ENCODE measurements at places on chromosomes 11 and 22.

DNA sequence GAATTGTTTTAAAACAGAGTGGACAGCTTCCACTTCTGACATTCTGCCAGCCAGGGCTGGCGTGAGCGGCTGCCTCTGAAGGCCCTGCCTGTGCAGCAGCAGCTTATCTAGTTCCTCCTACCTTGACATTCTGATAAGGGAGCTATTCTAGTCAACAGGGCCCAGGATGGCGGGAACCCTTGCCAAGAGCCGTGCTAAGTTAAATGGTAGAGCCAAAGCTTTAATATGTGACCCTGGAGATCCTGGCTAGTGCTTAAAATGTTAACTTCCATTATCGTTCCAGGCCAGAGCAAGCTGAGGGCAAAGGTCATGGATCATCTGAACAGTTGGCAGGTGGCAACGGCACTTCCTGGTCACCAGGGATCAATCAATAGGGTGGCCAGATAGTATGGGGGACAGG lies 3.5 kb downstream of the KCNJ5 start:
- peaks cover 48% of the 10 kb centered on the region for H3K27me3 ChIP-seq
- H3K36me3 ChIP-seq: no peaks in the 10 kb centered on the region
- DNase-seq: no peak
- H3K4me3 ChIP-seq: no peak overlapping the region

GRCh38 chr11:12516387-12517105 lies 139.2 kb downstream of the PARVA start:
- no peaks in the 10 kb centered on the region for H3K27me3 ChIP-seq
- DNase-seq: no peak
- H3K36me3 ChIP-seq: no peaks in the 10 kb centered on the region
- H3K4me3 ChIP-seq: no peak overlapping the region

DNA sequence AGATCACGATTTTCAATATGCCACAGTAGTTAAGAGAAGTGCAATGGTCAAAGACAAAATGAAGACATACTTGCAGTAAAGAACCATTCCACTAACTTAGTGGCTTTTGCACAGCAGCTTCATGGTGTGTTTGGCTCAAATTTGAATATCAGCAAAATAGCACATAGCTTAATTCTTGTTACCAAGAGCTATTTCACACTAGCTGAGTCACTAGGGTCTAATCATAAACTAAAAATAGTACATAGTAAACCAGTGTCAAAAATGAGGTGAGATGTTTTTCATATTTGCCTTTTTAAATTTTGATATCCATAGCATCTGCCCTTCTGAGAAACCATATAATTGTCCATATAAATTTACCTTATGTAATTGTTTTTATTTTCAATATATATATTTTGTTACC lies 325.0 kb upstream of the LUZP2 start:
- no peaks in the 10 kb centered on the region for H3K27me3 ChIP-seq
- DNase-seq: no peak

DNA sequence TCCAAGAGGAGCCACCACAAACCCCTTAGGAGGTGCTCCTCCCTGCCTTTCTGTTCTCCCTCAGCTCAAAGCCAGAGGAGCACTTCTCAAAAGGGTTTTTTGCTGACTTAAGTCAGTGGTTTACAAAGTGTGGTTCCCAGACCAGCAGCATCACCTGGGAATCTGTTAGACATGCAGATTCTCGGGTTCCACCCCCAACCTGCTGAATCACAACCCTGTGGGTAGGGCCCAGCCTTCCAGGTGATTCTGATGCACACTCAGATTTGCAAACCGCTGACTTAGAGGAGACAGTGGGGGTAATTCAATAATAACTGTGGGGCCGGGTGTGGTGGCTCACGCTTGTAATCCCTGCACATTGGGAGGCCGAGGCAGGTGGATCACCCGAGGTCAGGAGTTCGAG lies 22.8 kb downstream of the CREB3L1 start:
- no peak overlapping the region for H3K4me3 ChIP-seq
- peak; percentile 36 for DNase-seq
- no peaks in the 10 kb centered on the region for H3K36me3 ChIP-seq
- H3K27me3 ChIP-seq: peaks cover 7% of the 10 kb centered on the region

DNA sequence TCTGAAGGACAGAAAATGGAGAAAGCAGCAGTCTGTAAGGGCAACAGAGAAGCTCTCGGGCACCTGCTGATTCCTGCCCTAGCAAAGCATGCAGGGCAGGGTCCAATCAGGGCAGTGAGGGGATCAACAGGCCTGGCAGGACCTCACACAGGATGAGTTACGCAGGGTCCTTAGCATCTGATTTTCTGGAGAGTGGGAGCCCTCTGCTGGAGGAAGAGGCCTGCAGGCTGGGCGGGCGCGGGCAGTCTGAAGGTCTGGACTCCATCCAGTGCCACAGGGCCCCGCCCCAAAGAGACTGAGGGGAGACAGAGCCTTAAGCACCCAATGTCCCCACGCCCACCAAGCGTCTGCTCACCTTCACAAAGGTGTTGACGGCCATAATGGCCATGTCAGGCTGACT lies 28.9 kb downstream of the AP1B1 start:
- no peaks in the 10 kb centered on the region for H3K27me3 ChIP-seq
- DNase-seq: no peak
- H3K27ac ChIP-seq: no peak overlapping the region

DNA sequence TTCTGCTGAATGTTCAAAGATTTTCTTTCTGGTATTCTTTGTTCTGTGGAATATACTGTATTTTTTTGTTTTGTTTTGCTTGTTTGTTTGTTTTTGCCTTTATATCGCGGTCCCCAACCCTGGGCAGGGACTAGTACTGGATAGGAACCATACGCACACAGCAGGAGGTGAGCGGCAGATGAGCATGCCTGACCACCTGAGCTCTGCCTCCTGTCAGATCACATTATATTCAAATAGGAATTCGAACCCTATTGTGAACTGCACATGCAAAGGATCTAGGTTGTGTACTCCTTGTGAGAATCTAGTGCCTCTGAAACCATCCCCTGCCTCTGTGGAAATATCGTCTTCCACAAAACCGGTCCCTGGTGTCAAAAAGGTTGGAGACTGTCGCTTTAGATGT lies 83.3 kb upstream of the ANO3 start:
- H3K4me1 ChIP-seq: no peaks in the 10 kb centered on the region
- no peaks in the 10 kb centered on the region for H3K27me3 ChIP-seq
- no peak overlapping the region for H3K27ac ChIP-seq

GRCh38 chr11:71120471-71120896 lies 131.9 kb downstream of the SHANK2 start:
- H3K4me1 ChIP-seq: no peaks in the 10 kb centered on the region
- no peaks in the 10 kb centered on the region for H3K36me3 ChIP-seq
- H3K27ac ChIP-seq: no peak overlapping the region
- no peak for DNase-seq

DNA sequence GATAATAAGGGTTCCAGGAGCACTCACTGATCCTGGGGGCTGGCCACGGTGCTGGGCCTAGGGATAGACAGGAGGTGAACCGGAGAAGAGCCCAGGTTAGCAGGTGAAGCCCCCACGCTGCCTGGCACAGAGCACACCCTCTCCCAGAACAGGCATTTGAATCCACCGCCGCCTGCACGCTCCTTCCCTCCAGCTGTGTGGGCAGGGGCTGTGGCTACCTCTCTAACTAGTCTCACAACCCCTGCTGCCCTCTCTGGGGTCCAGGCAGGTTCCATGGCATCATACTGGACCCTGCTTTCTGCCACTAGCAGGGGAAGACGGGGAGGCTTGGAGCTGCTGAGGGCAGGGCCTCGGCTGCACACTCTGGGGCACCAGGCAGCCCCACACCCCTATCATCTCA lies 358.0 kb downstream of the CTTN start:
- peaks cover 15% of the 10 kb centered on the region for H3K27me3 ChIP-seq
- peaks cover 2% of the 10 kb centered on the region for H3K36me3 ChIP-seq
- DNase-seq: no peak
- H3K4me1 ChIP-seq: no peaks in the 10 kb centered on the region
- no peak overlapping the region for H3K27ac ChIP-seq
- H3K4me3 ChIP-seq: no peak overlapping the region

GRCh38 chr11:84564180-84564866 lies 1062.8 kb downstream of the DLG2 start:
- no peak overlapping the region for H3K4me3 ChIP-seq
- H3K4me1 ChIP-seq: no peaks in the 10 kb centered on the region
- H3K27me3 ChIP-seq: no peaks in the 10 kb centered on the region
- no peak overlapping the region for H3K27ac ChIP-seq

DNA sequence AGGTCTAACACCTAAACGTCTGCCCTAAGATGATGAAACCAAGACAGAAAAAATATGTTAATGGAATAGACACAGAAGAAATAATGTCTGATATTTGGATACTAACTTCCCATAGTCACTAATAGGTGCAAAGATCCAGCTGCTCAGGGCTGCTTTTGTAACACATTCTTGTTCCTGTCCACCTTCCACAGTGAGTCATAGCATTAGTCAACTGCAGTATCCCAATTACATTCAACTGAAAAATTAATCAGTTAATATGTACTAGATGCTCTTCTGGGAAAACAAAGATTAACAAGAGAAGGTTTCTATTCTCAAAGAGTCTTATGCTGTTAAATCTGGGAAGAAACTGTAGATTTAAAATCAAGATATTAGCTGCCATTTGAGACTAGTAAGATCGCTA lies 47.6 kb downstream of the HEPHL1 start:
- no peaks in the 10 kb centered on the region for H3K36me3 ChIP-seq
- no peaks in the 10 kb centered on the region for H3K4me1 ChIP-seq
- H3K4me3 ChIP-seq: no peak overlapping the region
- H3K27ac ChIP-seq: no peak overlapping the region

Data from activated T-cell treated with anti-CD3 and anti-CD28 coated beads, Interleukin-2, amount 50 U/mL, for 72 hours (primary cell).